HCT116 (cell line): ENCODE measurements at places on chromosomes 3 and 15.

DNA sequence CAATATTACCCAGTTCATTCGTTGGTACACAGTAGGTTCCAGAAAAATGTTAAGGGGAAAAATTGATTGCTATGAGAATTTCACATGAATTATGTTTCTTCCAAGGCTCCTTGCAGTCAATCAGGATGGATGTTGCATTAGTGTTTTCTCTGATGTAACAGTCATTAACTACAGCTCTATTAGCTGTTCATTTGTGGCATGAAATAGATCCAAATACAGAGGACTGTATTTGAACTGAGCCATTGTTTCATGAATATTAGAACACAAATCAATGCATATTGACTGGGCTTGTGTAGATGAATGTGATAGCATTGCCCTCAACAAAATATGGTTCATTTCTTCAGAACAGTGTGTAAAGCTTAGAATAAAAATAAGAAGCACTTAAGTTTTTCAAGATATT lies 203.0 kb upstream of the SGO1 start:
- no peak for DNase-seq

DNA sequence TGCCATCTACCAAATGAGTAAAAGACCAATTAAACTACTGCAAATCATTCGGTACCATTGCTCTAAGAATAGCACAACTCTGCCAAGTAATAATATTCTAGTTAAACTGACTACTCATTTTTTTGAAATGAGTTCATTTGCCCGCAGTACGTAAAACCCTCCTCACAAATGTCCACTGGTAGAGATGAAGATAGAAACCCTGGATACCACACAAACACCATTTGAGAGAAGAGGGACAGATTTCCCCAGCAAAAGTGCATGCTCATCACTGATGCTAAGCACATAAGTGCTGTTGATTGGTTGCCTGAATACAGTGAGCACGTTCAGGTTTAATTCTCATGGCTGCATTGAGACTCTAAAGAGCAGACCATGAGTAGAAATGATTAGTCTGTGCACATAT lies 34.6 kb upstream of the SEMA6D start:
- no peak for DNase-seq

DNA sequence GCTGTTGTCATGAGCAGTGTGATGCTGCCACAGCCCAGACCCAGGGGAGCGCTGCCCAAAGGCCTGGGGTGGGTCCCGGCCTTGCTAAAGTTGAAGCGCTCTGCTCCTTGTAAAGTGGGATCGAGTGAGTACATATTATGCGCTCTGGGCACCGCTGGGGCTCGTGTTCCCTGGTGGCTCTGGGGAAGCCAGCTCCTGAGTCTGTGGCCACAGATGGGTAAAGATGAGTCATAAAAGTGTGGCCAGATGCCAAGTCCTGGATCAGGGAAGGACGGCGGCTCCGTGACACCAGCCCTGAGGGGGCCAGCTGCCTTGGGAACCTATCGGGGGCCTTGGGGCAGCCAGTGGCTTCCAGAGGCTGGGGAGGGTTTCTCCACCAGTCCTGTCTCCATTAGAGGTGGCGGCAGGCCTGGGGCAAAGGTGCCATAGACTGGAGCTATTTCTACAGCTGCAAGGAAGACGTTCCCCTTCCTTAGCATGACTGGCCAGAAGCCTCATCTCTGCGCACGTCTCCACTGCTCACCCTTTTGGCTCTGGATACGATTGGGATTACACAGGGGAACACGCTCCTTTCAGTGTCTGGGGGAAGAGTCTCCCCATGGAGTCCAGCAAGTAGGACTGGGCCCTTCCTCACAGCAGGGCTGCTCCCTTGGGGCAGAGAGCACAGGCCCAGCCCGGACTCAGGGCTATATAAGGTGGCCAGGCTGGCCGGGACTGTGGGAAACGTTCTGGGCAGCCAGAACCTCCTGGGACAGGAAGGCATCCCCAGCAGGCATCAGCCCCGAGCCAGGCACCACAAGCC lies 1.2 kb upstream of the ITIH4 start:
- peak; percentile 68 for DNase-seq

DNA sequence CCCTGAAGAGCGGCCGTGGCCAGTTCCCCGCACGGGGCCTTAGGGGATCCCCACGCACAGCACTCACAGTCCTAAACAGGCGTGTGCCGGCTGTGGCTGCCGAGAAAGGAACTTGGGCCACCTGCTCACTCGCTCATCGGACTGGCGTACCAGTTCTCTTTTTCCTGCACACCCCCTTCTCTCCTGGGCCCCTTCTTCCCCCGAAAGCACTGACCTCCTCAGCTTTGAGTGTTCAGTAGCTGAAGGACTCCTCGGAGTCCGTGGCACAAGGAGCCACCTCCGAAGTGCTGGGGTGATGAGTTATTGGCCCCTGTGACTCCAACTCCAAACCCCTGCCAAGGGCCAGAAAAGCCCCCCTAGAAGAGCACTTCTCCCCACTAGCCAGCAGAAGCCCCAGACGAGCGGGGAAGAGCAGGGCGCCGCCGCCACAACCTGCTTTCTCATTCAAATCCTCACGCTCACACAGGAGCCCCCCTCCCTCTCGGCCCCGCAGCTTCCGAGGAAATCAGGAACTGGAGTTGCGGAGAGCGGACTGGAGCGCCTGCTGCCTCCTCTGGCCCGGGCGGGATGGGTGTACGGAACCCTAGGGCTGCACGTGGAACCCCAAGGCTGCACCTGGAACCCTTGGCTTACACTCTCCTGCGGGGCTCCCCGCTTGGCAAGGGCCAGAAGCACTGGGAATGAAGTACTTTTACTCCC lies at the start of gene PLCH1:
Gene PLCH1, minus strand, starts transcription at position 446 of the 699 bp plus-strand sequence. CDS start 40,847 bp downstream, outside the sequence.
- DNase-seq: peak; percentile 62

DNA sequence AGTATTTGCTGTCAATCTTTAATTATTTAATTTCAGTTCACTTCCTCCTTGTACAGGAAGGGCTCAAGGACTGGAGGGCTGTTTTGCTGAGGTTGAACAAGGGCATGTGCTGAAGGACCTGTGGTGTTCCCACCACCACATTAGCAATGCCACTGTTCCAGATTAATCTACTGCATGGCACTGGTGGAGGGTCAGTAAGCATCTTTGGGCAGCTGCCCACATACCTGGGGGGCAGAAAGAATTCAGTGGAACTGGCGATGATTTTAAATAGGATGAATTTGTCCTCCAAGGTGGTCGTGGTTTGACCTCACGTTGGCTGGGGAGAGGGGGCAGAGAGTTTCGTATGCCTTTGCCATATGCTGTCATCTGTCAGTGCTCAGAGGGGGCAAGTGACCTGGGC lies 244.8 kb downstream of the TLE3 start:
- no peak for DNase-seq

DNA sequence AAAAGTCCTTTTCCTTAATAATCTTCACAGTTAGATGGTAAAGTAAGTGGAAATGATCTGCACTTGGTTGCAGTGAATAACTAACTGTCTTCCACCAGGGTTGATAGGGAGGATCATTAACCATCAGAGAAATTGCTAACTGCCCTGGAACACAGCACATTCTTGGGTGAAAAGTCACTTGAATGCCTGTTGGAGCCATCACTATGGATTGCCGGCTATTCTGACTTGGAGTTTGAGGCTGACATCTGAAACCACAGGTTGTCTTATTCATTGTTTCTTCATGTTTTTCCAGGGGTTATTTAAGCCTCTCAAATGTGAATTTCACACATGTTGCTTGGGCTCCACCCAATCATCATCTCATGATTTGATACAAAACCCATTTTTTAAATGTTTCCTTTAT lies 901.4 kb downstream of the MCTP2 start:
- no peak for DNase-seq

GRCh38 chr15:65767895-65768294 lies 24.2 kb downstream of the DENND4A start:
- DNase-seq: no peak

GRCh38 chr15:97944724-97945123 lies 15.8 kb upstream of the ARRDC4 start:
- DNase-seq: no peak

GRCh38 chr3:156985711-156986110 lies 159.6 kb downstream of the LEKR1 start:
- no peak for DNase-seq

DNA sequence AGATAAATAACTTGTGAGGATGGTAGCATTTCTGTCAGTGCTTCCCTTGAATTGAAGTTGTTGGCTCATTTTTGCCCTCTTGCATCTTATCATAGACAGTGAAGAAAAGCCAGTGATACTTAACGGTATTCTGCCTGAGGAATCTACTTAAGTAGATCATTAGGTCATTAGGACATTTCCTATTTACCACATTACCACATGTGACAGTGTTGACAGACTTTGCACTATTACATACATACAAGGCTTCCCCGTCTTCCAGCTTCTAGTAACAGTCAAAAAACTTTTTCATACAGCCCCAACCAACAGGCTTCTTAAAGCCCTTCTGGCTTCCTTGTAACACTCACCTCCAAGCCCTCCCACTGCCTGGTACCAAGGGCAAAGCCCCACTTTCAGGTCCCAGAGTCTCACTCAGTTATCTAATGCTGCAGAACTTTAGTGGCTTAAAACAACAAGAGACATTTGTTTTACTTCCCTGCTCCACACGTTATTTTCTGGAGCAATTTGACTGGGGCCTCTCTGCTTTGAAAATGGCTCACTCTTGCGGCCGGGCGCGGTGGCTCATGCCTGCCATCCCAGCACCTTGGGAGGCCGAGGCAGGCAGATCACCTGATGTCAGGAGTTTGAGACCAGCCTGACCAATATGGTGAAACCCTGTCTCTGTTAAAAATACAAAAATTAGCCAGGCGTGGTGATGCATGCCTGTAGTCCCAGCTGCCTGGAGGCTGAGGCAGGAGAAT lies 40.0 kb downstream of the ASB7 start:
- no peak for DNase-seq

DNA sequence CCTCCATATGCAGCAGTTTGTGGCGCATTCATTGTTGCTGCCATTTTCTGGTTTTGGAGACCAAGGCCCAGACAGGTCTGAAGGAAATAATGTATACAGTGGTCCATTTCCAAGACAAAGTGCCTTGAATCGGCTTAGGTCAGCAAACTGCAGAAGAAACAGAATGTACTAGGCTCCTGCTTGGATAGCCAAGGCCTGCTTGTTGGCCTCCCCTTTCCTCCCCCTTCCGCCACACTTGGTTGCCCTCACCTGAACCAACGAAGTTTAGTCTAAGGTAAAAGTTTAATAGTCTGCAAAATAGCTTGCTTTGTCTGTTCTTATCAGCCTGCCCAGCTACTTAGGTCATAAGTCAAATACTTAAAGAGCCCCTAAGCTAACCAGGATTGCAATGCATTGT lies 12.0 kb upstream of the RTP3 start:
- DNase-seq: no peak
